ENCODE measurements at places on chromosomes 1 and 21. TPM values are rescaled to one million over a fixed set of nuclear protein-coding genes. Genes with fewer than 3 reads are reported as not detected.

Gene RAB7B
- total RNA-seq: 7.7 TPM

Gene TXLNA
- total RNA-seq: 140 TPM

Gene NDUFS2
- 130 TPM for total RNA-seq

Gene GBP7
- not detected for total RNA-seq

Gene RPE65
- total RNA-seq: not detected

Gene IL10
- total RNA-seq: not detected

Gene S100A14
- total RNA-seq: 0.36 TPM

Gene TBX19
- 1.1 TPM for total RNA-seq

Gene QSOX1
- total RNA-seq: 270 TPM

Gene CLCNKA
- total RNA-seq: not detected

Gene ADGRB2
- total RNA-seq: 7.4 TPM

Gene CFHR4
- total RNA-seq: not detected

GRCh38 chr1:175232335-175232734, 39.8 kb upstream of the KIAA0040 start:
- DNase-seq: no peak

GRCh38 chr1:9877962-9878361, 32.1 kb downstream of the CTNNBIP1 start:
- DNase-seq: no peak

GRCh38 chr1:85943945-85944344, 212.6 kb downstream of the COL24A1 start:
- no peak for DNase-seq

- peak; percentile 69 for DNase-seq
Measured at GRCh38 chr1:20409012-20409411, 77.0 kb downstream of the CAMK2N1 start.

DNA sequence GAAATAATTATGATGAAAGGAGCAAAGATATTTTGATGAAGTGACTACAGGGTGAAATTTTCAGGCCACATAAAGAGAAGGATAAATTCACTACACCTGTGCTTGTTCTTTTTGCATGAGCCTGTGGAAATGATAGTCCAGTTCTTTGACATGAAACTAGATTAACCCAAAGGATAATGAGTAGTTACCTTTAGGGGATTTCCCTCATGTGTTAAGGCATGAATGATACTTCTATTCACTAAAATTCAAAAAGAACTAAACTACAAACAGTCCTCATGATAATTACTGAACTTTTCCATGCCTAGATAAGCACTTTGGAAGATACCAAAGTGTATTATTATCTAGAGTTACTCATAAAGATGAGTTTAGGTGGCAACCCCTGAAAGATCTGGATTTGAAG, 244.3 kb downstream of the PTPRC start:
- no peak for DNase-seq

DNA sequence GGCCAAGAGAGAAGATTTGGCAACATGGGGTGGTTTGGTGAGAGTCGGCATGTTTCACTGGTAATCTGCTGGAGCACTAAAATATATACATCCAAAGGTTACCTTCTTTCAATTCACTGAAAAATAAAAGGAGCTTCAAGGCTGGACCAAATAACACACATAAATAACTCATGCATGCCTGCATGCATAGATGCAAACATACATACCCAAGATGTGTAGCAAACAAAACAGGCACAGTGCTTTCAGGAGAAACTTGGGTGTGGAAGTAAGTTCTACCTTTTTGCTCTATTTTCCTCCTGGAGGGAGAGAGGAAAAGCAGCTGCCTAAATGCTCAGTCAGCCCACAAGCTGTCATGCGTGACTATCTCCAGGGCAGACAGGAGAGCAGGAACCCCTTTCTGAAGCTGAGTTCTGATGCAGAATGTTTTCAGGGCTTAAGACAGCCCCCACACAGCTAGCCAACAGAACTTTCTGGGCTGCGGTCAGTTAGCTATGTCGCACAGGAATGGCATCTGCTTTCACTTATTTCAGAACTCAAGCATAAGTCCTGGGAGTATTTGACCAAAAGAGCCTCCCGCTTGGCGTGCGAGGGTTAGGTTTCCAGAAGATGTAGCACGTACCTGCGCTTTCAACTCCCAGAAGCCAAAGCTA, 166.2 kb downstream of the TOMM20 start:
- DNase-seq: peak; percentile 92

GRCh38 chr1:6152882-6153281, 27.2 kb downstream of the CHD5 start:
- DNase-seq: no peak

DNA sequence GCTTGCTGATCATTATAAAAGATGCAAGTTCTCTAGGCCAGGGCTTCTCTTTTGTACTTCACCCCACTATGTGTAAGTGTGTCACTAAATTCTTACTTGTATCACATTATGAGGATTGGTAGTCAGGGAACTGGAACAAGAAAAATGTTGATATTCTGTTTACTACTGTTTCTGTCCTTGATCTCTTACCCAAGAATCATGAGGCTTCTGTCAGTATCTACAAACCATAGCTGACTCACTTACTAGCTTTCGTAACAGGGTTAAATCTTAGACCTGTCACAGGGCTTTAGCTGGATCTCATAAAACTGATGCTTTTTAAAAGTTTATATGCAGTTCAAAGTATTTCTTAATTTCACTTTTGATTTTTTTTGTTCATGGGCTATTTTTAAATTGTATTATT, 681.2 kb downstream of the PLPP3 start:
- peak; percentile 45 for DNase-seq

DNA sequence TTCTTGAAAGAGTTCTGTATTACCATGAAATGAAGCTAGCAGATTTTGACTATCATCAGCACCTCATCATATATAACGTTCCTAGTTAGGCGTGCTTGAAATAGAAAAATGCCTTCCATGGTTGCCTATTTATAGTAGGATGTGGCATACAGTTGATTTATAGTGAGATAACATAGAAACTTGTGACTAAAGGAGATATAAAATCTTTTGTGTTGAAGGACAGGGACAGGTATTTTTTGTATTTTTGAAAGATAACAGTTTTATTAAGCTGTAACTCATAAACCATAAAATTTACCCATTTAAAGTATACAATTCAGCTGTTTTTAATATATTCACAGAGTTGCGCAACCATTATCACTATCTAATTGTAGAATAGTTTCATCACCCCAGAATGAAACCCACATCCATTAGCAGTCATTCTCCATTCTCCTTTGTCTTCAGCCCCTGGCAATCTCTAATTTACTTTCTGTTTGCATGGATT, 19.3 kb downstream of the SPEN start:
- DNase-seq: no peak

DNA sequence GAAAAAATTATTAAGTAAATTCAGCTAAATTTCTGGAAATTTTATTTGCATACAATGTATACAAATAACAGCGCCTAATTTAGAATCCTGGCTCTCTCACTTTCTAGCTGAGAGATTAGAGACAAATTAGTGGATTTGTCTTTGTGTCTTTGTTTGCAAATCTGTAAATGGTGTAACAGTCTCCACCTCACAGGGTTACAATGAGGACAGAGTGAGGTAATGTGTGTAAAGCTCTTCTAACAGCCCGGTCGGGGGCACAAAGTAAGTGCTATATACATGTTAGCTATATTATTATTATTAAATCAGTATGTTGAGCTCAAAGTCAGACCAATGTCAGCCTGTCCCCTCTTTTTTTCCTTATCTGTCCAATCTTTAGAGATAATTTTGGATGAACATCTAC, 5.0 kb upstream of the ADAMTSL4 start:
- peak; percentile 46 for DNase-seq

- peak; percentile 77 for DNase-seq
Measured at GRCh38 chr21:43269440-43269839, 100.6 kb downstream of the CRYAA start.

DNA sequence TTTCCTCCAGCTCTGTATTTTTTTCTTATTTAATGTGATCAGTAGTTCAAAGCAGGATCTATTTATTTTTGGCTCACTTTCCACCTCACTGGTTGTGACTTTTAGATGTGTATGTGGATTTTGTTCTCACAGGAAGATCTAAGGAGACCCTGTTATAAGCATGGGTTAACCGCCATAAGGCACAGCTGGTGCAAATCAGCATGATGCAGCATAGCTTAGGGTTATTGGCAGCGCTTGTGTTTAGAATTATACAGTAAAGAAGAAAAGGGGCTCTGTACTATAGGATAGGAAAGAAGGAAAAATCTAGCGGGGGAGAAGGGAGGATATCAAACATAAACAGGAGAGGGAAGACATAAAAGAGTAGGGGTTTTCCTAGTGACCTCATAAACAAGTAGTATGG, 26.9 kb upstream of the RGL1 start:
- no peak for DNase-seq

GRCh38 chr21:45141507-45141906, 67.1 kb downstream of the ADARB1 start:
- no peak for DNase-seq

DNA sequence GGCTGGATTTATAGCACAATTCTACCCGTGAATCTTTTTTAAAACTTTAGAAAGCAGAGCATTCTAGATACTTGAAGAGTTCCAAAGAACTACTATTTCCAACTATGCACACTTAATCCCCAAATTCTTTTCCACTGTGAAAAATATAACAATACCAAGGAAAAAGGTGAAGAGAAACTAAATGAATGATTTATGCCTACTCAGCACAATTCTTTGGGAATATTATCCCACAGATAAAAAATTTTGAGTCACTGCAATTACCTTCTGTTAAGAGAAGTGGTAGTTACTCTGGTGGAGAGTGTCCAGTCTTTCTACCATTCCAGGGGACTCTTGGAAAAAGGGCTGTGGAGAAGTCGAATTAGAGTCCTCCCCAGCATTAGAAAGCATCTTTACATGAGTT, 39.2 kb downstream of the ERO1B start:
- DNase-seq: no peak

DNA sequence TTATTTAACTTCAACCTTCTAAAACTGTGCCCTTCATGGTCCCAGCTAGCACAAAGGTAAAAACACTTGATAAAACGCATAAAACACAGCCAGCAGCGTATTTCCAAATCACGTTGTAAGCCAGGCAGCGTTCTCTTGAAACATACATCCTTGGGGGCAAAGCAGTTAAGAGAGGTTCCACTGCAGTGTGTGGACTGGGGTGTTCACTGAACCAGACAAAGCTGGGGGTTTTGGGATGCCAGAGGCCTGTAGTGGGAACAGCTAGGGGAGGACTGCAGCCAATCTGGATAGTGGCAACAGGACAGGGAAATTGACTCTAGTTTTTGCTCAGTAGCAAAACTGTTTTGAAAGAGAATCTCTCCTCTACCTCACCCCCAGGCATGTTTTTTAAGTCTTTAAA, 21.5 kb upstream of the ATP5PO start:
- DNase-seq: no peak

- DNase-seq: no peak
Measured at GRCh38 chr1:72184099-72184701, 98.1 kb downstream of the NEGR1 start.

GRCh38 chr1:158286487-158286886, 3.2 kb upstream of the CD1C start:
- DNase-seq: no peak

All from osteoblast (primary cell).